ENCODE measurements at places on chromosomes 1 and 21.

DNA sequence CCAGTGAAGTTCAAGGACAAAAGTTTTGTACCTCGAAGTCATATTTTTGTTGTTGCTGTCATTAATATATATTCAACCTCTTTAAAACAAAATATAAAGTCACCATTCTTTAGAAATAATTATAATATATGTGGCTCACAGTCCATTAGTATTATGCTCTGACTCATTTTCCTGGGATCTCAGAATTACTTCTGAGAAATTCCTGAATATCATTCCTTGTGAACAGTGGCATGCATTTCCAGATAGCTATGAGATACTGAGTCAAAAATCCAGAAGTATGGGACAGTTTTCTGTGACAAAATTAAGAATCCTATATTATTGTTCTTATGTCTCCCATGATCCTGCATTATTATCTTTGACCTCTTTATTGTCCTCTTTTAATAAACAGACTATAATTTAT lies 13.8 kb upstream of the RGS21 start:
- no peak for DNase-seq

GRCh38 chr1:78672428-78672827 lies 22.8 kb downstream of the IFI44 start:
- no peak for DNase-seq

DNA sequence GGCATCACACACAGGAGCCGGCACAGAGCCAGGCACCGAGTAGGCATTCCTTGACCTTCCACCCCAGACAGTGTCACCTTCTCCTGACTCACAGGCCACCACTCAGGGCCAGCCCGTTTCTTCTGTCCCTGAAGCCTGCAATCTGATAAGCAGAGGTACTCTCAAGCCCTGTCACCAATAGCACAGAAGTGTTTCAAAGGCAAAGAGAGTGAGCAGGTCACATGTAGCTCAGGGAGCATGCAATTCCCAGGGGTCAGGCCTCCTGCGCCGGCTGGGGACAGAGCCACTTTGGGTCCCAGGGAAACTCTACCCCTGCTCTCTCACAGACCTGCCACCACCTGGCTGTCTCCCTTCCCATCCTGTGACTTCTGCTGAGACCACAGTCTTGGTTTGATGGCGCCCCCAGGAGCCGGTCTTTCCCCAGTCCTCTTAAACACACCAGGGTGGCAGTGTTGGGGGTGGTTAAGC lies 13.2 kb downstream of the CAPN9 start:
- DNase-seq, result no peak

- no peak for DNase-seq
These were observed 4.5 kb downstream of the PRDM15 start for GRCh38 chr21:41874611-41875010.

GRCh38 chr1:38991638-38992411 lies 749 bp downstream of the AKIRIN1 start:
- DNase-seq, result no peak

DNA sequence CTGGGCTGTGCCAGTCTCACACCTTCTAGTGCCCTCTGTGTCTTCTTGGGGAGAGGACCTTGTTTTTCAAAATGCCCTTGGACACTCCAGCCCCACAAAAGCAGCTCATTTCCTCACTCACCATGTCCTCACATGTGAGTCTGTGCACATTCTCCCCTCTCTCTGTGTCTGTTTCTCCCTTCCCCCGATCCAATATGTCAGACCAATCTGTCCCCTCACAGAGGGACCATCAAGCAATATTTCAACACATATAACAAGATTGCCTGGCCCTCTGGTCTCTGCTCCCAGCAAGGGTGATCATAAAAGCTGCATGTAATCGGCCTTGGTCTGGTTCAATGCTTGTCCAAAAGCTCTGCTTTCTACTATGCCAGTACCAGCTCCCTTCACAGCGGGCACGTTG lies 261.2 kb downstream of the MATN1 start:
- no peak for DNase-seq

DNA sequence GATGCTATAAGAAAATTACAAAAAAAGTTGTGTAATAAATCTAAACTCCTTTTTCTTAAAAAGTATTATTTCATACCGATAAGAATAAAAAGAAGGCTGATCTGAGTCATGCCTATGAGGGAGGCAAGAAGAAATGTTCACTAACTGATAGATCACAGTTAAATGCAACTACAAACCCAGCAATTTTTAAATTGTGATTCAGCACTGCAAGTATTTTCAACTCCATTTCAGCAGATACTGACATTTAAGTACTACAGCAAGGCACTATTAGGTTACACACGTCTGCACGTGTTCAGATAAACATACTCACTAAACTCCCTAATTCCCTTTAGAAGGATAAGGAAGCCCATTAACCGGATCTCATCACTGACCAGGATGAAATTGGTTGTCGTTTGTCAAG lies 213.3 kb upstream of the ZRANB2 start:
- no peak for DNase-seq

- DNase-seq, result no peak
These were observed 24.7 kb downstream of the SLC6A17 start for GRCh38 chr1:110174961-110175360.

GRCh38 chr1:12371053-12371452 lies 141.2 kb downstream of the VPS13D start:
- DNase-seq, result no peak

- no peak for DNase-seq
These were observed 13.1 kb downstream of the STMN1 start for GRCh38 chr1:25893116-25893515.

DNA sequence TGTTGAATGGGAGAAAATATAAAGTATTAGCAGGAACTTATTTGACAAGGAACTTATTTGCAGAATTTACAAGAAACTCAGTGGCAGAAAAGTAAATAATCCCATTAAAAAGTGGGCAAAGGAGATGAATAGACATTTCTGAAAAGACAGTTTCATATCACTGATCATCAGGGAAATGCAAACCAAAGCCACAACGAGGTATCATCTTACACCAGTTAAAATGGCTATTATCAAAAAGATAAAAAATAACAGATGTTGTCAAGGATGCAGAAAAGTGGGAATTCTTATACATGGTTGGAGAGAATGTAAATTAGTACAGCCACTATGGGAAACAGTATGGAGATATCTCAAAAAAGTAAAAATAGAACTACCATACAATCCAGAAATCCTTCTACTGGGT lies 61.0 kb downstream of the SYT14 start:
- DNase-seq, result no peak

- DNase-seq, result no peak
These were observed 59.6 kb upstream of the ITPKB start for GRCh38 chr1:226798427-226799411.

GRCh38 chr1:180524915-180525714 lies 22.7 kb upstream of the ACBD6 start:
- DNase-seq, result no peak

GRCh38 chr1:40143891-40144575 lies 17.2 kb upstream of the RLF start:
- peak; percentile 5 for DNase-seq

DNA sequence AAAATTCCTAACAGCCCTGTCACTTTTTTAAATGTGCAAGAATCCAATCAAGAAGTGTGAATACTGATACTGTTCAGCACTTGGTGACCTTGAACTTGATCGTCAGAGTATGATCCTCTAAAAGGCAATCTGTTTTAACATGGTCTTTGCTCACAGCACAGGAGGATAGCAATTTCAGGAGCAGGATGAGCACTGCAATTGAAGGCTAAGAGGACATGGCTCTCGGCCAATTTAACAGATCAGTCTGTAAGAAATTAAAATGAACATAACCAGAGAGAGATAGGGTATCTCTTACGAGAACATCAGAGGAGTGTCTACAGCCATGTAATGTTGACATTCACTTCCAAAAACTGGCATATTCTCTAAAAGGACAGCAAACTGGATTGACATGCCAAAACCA lies 243.1 kb downstream of the LTN1 start:
- DNase-seq, result no peak

DNA sequence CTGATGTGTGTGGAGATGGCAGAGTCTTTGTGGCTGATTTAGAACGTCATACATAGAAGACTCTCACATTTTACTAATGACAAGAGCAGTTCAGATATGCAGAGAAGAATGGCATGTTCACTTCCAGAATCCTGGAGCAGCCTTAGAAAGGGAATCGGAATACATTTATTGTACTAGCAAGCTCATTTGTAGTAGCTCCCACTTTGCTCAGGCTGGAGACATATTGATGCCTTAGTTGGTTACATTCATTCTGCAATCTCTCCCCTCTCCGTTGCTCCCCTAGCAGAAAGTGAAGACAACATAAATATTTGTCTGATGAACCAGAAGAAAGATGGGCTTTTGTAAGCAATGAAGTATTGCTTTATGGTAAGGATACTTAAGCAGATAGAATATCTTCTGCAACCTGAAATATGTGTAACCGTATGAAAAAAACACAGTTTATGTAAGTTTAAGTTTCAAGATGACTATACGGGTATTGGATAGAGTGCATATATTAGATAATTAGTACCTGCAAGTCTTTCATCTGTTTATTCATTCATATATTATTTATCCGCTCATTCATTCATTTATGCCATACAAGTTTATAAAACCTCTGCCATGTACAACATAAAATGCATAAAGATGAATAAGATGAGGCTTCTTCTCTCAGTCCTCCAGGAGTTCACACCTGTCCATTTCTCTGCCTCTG lies 135.7 kb downstream of the CNIH3 start:
- no peak for DNase-seq

GRCh38 chr1:25773441-25774125 lies 26.4 kb upstream of the SELENON start:
- DNase-seq, result no peak

DNA sequence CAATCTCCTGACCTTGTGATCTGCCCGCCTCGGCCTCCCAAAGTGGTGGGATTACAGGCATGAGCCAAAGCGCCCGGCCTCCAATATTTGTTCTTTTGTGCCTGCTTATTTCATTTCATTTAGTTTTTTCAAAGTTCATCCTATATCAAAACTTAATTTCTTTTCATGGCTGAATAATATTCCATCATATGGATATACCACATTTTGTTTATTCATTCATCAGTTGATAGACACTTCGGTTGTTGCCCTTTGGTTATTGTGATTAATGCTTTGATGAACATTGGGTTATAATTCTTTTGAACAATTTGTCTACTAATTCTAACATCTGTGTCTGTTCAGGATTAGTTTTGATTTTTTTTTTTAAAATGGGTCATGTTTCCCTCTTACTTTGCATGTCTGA lies 41.7 kb downstream of the SFPQ start:
- no peak for DNase-seq

DNA sequence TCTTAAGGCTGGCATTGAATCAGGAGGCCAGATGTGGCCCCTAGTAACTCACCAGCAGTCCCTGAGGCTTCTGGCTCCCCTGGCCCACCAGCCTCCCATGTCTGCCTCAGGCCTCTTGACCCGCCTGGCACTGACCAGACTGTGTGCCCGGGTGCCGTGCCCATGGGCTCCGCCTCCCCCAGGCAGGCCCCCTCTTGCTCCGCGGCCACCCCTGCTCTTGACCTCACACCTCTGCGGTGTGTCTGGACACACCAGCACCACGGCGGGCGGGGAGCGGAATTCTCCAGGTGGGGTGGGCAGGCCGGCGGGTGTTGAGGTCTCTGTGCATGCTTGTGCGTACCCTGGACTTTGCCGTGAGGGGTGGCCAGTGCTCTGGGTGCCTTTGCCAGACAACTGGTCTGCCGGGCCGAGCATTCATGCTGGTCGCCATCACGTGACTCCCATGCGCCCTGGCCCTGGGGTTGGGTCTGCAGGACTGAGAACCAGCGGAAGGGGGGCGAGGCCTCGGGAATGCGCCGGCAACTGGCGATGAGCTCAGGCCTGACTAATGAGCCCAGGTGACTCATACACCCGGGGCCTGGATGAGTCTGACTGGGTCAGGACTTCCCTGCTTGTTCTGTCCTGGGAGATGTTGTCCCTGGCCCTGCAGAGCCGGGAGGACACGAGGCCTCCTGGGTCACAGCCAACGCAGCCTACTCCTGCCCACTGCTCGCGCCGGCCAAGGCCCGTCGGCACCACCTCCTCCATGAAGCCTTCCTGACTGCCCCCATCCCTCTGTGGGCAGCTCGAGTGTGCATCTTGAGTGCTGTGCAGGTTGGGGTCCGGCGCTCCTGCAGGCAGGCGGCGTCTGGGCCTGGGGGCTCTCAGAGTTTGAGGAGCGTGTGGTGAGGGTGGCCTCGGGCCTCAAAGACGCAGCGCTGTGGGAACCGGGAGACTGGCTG lies 22.6 kb downstream of the COL18A1 start:
- DNase-seq, result no peak

GRCh38 chr1:212664409-212665199 lies 35.0 kb downstream of the BATF3 start:
- no peak for DNase-seq

- DNase-seq, result no peak
These were observed 46.6 kb upstream of the GPR37L1 start for GRCh38 chr1:202076050-202076511.

DNA sequence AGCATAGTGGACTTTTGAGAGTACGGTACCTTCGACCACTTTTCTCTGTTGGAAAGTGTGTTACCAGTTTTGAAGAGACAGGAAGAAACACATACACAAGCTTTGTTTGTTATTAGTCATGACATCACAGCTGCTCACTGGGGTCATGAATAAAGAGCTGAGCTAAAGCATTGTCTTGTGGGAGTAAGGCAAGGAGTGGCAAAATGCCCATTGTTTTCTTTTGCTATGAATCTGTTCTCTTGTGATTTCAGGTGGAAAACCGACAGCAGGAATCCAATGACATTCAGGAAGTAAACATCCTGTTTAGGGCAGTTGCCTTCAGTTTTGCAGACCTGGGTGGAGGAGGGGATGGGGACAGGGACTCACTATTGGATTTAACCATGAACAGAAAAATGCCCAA lies 66.2 kb downstream of the RGL1 start:
- DNase-seq, result no peak

GRCh38 chr1:151259351-151259750 lies 4.8 kb downstream of the PSMD4 start:
- no peak for DNase-seq

DNA sequence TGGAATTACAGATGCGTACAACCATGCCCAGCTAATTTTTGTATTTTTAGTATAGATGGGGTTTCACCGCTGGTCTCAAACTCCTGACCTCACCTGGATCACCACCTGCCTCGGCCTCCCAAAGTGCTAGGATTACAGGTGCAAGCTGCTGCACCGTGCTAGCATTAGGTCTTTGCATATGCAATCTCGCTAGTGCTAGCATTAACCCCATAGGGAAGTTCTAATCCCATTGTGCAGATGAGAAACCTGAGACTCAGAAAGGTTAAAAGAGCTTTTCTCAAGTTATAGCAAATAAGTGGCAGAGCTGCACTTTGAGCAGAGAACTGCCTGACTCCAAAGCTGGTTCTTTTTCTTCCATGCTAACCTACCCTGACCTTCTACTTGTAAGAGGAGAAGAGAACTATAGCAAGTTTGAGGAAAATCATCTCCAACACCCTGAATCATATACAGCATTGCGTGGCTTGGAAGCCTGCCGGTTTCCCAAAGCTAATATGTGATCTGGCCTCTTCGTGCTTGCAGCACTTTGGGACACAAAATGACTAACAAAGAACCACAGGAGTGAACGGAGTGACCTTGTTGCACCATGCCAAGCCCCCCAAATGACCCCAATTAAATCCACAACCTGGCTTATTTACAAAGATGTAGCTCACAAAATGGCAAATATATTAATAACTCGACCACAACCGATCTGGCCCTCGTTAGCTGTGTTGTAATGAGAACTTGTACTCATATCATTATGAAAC lies 185.1 kb downstream of the TM2D1 start:
- DNase-seq, result no peak

GRCh38 chr1:202649553-202650392 lies 60.5 kb downstream of the SYT2 start:
- no peak for DNase-seq

GRCh38 chr21:35738347-35738961 lies 321.9 kb downstream of the SETD4 start:
- DNase-seq, result no peak

Data from NCI-H1417 treated with DMSO at 0.1 percent for 48 hours (cell line).